ENCODE measurements at places on chromosomes 5 and 9.
A peak's percentile ranks its signal among the peaks of the same experiment; 100 is the strongest.

- DNase-seq, result no peak
These were observed 35.0 kb upstream of the UNC5A start for GRCh38 chr5:176775409-176775808.

DNA sequence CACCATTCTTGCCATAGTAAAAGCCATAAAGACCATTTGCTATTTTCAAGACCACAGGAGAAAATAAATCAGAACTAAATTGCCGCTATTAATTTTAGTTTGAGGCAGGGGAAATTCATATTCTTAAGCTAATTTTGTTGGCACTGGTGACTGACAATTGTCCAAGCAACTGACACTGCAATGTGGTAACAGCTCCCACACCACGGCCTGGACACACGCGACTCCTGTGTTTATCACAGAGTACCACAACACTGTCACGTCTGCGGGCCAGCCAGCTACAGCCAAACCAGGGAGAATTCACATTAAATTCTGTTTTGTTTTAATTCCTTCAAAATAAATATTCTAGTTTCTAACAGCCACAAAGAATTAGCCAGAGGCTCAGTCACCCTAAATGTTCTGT lies 481.9 kb downstream of the CTNND2 start:
- no peak for DNase-seq

- DNase-seq, result no peak
These were observed 10.7 kb downstream of the PCDH12 start for GRCh38 chr5:141947316-141947715.

GRCh38 chr9:34151398-34151797 lies 24.9 kb upstream of the DCAF12 start:
- no peak for DNase-seq

- DNase-seq, result no peak
These were observed 732 bp upstream of the SMIM15 start for GRCh38 chr5:61162832-61163567.

- DNase-seq, result peak; percentile 74
These were observed 107.6 kb upstream of the SPRY4 start for GRCh38 chr5:142432369-142432863.

DNA sequence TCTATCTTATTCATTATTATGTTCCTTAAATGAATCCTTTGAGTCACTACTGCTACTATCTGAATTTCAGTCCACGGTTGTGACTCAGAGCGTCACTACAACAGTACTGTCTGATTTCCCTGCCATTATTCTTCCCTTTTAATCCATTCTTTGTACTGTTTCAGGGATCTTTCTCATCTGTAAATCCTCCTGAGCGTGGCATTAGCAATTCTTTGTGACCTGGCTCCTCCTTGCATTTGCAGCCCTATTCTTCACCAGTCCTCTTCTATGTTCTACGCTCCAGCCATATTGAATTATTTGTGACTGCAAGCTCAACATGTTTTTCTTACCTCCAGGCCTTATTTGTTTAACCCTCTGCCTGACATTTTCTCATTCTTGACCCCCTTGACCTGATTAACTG lies 5.9 kb downstream of the PRPF4 start:
- DNase-seq, result no peak

DNA sequence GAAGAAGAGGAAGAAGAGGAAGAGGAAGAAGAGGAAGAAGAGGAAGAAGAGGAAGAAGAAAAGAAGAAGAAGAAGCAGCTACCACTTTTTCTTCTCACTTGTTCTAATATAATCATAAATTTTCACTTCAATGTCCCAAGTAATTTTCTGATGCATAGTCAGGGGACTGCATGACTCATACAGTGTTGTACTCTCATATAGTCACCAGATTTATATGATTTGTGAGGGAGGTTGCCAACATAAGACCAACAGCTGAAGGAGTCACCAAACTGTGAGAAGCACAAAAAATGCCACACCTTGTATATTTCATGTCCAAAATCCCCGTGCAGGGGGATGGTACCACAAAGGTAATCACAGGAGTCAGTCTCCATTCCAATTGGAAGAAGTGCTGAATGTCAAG lies 32.7 kb upstream of the DMRTA1 start:
- no peak for DNase-seq

DNA sequence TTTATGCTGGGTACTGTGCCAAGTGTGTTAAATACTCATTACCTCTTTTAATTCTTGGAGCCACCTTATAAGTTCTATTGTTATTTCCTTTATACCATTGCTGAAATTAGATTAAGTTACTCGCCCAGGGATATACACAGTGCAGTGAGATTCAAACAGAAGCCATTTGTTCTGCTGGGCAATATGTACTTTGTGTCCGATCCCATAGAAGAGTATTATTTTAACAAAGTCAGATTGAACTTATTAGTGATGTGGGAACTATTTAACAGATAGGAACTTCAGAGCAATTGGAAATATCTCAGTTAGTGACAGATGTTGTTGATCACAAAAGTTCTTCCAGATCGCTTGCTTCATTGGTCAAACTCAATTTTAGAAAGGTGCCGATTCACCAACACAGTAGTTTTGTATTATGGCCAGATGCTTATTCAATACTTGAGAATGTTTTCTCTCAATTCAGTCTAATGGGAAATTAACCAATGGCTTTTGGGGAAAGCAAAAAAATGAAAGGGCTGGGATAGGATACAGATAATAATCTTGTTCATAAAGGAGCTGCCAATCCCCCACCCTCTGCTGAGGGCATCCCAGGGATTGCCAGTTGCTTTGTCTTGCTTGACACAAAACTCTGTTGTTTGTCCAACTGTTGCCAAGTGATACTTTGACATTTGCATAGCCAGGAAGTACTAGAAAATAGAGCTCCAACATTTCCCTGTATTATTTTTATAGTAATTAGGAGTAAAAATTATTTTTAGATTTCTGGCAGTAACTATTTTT lies 94.8 kb upstream of the SEMA6A start:
- DNase-seq, result no peak

GRCh38 chr5:122541388-122541787 lies 229.4 kb downstream of the SNCAIP start:
- no peak for DNase-seq

GRCh38 chr5:59208474-59208873 lies 625.6 kb downstream of the RAB3C start:
- DNase-seq, result no peak

DNA sequence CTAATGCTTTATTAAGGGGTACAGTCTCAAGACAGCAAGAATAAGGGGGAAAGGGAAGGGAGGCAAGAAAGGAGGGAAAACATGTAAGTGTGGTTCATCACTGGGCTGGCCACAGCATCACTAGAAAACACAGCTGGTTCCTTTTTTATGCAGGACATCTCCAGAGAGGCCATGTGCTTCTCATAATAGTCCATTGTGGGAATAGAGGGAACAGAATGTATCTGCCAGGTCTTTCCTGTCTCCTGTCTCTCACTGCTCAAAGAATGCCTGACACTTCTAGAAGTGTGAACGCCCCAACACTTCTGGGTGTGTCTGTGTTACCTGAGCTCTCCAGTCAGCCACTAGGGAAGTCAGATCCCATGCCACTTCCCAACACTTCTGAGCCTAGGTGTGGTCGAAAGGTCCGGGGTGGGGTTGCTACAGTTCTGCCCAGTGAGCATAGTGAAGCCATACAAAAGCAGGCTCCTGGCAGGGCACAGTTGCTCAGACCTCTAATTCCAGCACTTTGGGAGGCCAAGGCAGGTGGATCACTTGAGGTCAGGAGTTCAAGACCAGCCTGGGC lies 255.6 kb upstream of the SLC30A5 start:
- DNase-seq, result no peak

- no peak for DNase-seq
These were observed 15.7 kb downstream of the FAM151B start for GRCh38 chr5:80503641-80504040.

DNA sequence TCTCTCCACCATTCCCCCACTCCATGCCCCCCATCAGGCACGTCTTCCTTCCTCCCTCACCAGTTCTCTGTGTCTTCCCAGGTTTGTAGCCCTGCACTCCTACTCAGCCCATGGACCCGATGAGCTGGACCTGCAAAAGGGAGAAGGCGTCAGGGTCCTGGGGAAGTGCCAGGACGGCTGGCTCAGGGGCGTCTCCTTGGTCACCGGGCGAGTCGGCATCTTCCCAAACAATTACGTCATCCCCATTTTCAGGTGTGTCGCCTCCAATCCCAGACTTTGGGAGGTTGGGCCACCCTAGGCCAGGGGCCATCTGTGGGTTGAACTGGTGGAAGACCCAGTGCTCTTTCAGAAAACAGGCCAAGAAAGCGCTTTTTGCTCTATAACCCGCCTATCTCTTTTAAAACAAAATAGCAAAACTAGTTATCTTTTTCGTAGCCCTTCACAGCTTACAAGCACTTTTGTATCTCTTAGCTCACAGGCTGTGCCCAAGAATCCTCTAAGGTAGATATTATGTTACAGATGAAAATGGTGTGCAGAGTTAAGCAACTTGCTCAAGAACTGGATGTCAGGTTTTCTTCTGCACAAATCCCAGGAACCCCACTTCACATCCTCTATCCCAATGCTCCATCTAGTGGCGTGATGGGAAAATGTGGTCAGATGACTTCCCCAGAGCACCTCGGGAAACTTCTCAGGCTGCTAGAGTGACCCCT lies 56.2 kb downstream of the PLAC8L1 start:
- DNase-seq, result no peak

DNA sequence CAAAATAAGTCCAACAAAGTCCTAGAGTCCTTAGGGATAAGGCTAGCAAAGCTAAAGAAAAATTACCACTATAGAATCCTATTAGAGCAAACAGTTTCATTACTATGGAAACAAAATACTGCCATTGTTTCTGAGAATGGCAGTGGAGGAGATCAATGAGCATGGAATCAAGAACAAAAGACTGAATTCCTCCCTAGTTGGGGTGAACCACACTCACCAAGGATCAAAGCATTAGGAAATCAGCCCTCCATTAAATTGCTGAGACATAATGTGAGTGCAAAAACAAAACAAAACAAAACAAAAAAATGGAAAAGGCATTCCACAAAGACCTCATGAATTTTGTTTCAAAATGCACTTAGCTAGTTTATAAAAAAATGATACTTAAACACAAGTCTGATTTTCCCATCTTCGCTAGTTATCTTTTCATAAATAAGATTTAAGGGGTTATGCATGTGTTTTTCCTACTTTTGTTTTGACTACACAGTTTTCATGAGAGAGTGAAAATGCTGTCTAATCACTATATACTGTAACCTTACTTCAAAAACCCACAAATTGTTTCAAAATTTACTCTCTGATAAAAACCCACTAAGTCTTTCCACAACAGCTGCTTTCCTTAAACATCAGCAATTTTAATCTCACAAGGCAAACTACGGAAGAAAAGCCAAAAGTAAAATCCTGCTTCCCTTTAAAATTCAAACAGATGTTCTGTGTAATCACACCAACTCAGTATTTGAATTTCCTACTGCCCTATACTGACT lies 9.7 kb downstream of the SERINC5 start:
- no peak for DNase-seq

GRCh38 chr9:70079417-70080037 lies 35.9 kb downstream of the MAMDC2 start:
- no peak for DNase-seq

DNA sequence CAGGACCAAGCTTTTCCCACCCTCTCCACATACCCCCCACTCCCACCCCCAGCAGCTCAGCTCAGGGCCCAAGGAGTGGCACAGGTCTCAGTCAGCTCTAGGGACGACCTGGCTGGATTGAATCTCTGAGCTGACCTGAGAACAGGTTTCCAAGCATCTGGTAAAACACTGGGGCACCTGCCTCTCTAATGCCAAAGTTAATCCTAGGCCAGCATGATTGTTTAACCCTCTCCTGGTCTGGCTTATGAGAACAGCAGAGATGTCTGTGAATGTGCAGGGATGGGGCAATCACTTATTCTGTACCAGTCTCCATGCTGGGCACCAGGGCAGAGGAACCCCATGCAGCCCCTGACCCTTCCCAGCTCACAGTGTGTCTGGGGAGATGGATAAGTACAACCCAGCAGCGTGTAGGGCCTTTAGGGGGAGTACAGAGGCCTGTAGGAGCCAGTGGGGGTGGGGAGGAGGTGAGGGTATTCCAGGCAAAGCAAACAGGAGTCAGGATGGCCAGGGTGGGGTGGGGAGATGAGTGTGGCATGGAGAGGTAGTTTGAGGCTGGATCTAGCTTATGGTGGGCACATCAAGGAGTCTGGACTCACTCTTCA lies 678 bp upstream of the KIF12 start:
- DNase-seq, result peak; percentile 38

- DNase-seq, result no peak
These were observed 87.1 kb downstream of the HMHB1 start for GRCh38 chr5:143898916-143899591.

GRCh38 chr9:91580136-91580535 lies 156.5 kb upstream of the NFIL3 start:
- no peak for DNase-seq

GRCh38 chr5:145050181-145050580 lies 785.0 kb downstream of the PRELID2 start:
- DNase-seq, result no peak

GRCh38 chr5:52743970-52744369 lies 43.7 kb upstream of the ITGA1 start:
- peak; percentile 66 for DNase-seq

GRCh38 chr5:43338862-43339261 lies 25.6 kb upstream of the HMGCS1 start:
- no peak for DNase-seq

DNA sequence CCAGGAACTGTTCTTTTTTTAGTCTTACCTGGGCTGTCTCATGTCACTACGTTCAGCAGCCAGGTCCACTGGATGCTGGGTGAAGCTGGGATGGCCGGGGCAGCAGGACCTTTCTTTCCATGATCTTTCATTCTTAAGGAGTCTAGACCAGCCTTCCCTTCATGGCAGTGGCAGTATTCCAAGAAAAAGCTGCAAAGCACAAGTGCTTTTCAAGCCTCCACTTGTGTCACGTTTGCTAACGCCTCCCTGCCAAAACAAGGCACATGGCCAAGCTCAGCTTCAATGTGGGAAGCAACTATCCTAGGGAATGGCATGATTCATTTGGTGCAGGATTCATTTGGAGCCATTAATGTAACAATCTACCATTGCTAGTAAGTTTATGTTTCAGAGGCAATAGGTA lies 94.8 kb downstream of the RCL1 start:
- DNase-seq, result no peak

DNA sequence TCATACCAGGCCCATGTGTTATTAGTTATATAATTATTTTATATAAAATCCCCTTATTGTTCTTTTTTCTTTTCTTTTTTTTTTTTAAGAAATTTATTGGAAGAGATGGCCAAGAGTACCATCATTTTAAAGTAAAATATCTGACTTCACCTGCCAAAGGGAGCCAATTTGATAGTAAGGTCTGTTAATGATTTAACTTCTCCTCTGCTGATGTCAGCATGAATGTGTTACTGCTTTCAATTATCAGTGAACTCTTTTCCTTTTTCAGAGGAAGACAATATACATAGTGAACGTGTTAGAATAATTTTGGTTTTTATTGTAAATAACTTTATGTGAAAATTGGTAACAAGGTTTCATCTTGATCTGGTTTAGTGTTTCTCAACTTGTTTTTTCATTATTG lies 409.6 kb downstream of the SH3GL2 start:
- DNase-seq, result no peak

GRCh38 chr9:126604059-126605055 lies 9.4 kb upstream of the LMX1B start:
- no peak for DNase-seq

- DNase-seq, result no peak
These were observed 1.4 kb downstream of the ACO1 start for GRCh38 chr9:32385885-32386283.

- no peak for DNase-seq
These were observed 32.5 kb downstream of the IDNK start for GRCh38 chr9:83655433-83655832.

- DNase-seq, result no peak
These were observed 4.0 kb downstream of the ANKRD33B start for GRCh38 chr5:10567781-10568321.

Data from activated effector memory CD4-positive, alpha-beta T cell treated with anti-CD3 and anti-CD28 coated beads, Interleukin-2, amount 50 U/mL, for 16 hours (primary cell).